Activated CD4-positive, alpha-beta memory T cell treated with anti-CD3 and anti-CD28 coated beads, Interleukin-2, amount 10 ng/mL, durations not matched to agents 7 days and 5 days (primary cell): ENCODE measurements at places on chromosomes 5 and 9. TPM values are rescaled to one million over a fixed set of nuclear protein-coding genes. Genes with fewer than 3 reads are reported as not detected.

TRIM41 gene
- total RNA-seq = 42.4 TPM

- H3K4me3 ChIP-seq = no peak overlapping the region
- no peak for DNase-seq
- H3K27ac ChIP-seq = no peak overlapping the region
- no peaks in the 10 kb centered on the region for H3K36me3 ChIP-seq
- H3K4me1 ChIP-seq = no peaks in the 10 kb centered on the region
Observed at GRCh38 chr9:99451112-99451606, 229.1 kb downstream of the SEC61B start.

GRCh38 chr9:2242831-2243330 is 227.7 kb downstream of the SMARCA2 start:
- no peaks in the 10 kb centered on the region for H3K36me3 ChIP-seq
- peaks cover 14% of the 10 kb centered on the region for H3K4me1 ChIP-seq
- peak overlapping the region; percentile 18 for H3K4me3 ChIP-seq

PCDHB16 gene
- not detected for total RNA-seq

TAF1L gene
- total RNA-seq = not detected

GRCh38 chr5:65307088-65307487 is 174.6 kb downstream of the ADAMTS6 start:
- no peak overlapping the region for H3K4me3 ChIP-seq
- H3K27ac ChIP-seq = no peak overlapping the region
- H3K27me3 ChIP-seq = no peaks in the 10 kb centered on the region
- DNase-seq = no peak
- no peaks in the 10 kb centered on the region for H3K36me3 ChIP-seq

DNA sequence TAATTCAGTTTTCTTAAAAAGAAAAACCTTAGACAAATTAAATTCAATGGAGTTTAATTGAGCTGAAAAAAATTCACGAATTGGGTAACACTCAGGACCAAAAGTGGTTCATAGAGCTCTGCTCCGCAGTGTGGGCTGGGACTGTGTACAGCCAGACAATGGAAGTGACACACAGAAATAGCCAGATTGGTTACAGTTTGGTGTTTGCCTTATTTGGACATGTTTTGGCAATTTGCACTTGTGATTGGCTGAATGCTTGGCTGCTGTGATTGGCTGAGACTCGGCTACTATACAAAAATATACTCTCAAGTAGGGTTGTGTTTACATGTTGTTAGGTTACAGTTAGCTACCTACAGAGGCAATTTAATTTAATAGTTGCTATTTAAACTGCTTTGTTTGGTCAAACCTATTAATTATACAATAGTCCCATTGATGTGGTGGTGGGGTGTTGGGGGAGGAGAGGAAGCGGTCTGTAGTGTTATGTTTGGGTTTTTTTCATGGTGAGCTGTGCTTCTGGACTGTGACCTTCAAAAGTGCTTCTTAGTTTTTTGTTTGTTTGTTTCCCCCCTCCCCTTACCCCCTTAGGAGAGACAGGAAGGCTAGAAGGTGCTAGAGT is 95.2 kb downstream of the CNTLN start:
- no peak overlapping the region for H3K4me3 ChIP-seq
- H3K27me3 ChIP-seq = no peaks in the 10 kb centered on the region
- no peaks in the 10 kb centered on the region for H3K4me1 ChIP-seq
- no peak overlapping the region for H3K27ac ChIP-seq
- no peak for DNase-seq

GRCh38 chr5:58932057-58932612 is 349.3 kb downstream of the RAB3C start:
- H3K4me1 ChIP-seq = peaks cover 22% of the 10 kb centered on the region
- H3K27me3 ChIP-seq = peaks cover 10% of the 10 kb centered on the region
- no peak for DNase-seq

PCDHB13 gene
- not detected for total RNA-seq

DNA sequence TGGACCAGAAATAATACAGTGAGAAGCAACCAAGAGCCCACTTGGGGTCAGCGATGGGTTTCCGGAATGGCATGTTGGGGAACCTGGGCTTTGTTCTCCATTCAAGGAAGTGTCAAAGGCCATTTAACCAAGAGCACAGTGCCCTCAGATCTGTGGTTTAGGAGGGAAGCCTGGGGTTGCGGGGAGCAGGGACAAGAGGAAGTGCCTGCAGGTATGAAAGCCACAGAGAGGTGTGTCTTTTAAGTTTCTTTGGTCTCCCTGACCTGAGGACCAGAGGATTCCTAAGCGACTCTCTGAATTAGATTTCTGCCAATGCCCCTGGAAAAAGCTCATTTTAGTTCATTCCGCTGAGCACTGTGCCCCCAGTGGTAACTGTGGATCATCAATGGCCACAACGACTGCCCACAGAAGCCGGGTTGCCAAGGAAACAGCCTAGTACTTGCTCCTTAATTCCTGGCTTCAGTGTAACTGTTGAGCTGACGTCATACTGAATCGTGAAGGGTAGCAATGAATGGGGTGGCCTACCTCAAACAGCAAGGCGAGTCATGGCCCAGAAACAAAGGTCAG is 107.3 kb upstream of the SPIN1 start:
- H3K4me1 ChIP-seq = peaks cover 15% of the 10 kb centered on the region
- DNase-seq = peak; percentile 48
- H3K27me3 ChIP-seq = peaks cover 25% of the 10 kb centered on the region
- peak overlapping the region; percentile 9 for H3K4me3 ChIP-seq
- H3K27ac ChIP-seq = peak overlapping the region; percentile 32

DNA sequence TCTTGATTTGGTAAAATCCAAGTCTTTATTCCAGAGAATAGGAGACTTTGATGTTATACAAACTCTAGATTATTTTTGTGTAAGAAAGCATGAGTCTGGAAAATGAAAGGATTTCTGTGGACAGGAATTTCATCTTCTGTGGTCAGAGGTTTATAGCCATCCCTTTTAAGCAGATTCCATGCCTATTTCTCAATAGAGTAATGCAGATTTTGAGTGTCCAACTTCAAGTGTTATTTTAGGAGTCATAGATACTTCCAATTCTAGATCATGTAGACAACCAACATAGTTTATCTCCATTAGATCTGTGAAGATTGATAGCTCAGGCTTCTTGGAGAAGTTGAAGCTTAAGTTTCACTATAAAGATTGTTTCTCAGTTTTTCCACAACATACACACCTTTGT is 379.7 kb downstream of the PSAT1 start:
- no peak for DNase-seq
- no peak overlapping the region for H3K4me3 ChIP-seq
- H3K27ac ChIP-seq = no peak overlapping the region
- H3K4me1 ChIP-seq = no peaks in the 10 kb centered on the region

DMRTA1 gene
- not detected for total RNA-seq

SCGB3A2 gene
- total RNA-seq = not detected

STOML2 gene
- 96.9 TPM for total RNA-seq

MAMDC2 gene
- 0.05 TPM for total RNA-seq

DNA sequence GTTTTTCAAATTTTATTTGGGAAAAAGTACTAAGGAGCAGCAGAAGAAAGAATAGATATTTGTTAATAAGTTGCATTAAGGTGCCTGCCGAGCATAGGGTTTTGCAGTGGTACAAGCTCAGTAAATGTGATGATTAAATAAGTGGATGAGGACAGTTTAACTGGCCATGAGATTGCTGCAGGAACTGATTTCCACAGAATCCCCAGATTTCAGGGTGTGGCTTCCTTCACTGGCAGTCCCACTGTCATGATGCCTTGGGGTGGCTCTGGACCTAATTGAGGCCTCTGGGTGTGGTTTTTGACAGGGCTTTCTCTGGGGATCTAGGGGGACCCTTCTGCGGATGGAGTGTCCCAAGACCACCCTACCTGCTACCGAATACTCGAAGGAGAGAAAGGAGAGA is 1.4 kb downstream of the PHF24 start:
- H3K36me3 ChIP-seq = no peaks in the 10 kb centered on the region
- no peak overlapping the region for H3K4me3 ChIP-seq
- H3K27me3 ChIP-seq = peaks cover 78% of the 10 kb centered on the region
- no peak overlapping the region for H3K27ac ChIP-seq
- peaks cover 7% of the 10 kb centered on the region for H3K4me1 ChIP-seq
- DNase-seq = no peak

DNA sequence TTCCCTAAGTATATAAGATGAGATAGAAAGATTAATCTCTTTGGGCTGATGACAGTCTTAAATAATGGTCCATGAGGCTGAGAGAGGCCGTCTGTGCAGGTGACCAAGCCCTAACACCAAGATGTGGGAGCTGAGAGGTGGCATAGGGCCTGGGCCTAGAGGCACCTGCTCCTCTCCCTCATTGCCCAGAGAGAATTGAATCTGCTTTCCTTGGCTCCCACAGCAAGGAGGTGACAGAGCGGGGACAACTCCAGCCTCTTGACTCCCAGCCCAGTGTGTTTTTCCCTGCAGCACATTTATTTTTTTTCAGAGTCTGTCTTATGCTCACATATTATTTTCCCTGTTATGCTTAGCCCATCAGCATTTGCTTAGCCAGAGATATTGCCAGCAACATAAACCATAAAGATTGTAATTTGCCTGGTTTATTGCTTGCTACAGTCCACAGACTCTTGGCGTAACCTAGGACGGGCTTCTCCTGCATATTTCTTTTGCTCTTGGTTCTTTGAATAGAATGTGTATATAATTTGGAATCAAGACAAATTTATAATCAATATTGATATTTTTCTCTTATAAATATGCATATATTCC is 105.6 kb downstream of the NTRK2 start:
- H3K27me3 ChIP-seq = peaks cover 3% of the 10 kb centered on the region
- no peak for DNase-seq
- no peaks in the 10 kb centered on the region for H3K36me3 ChIP-seq
- no peak overlapping the region for H3K27ac ChIP-seq

- no peak overlapping the region for H3K27ac ChIP-seq
- peaks cover 23% of the 10 kb centered on the region for H3K36me3 ChIP-seq
- H3K4me1 ChIP-seq = peaks cover 5% of the 10 kb centered on the region
- DNase-seq = no peak
- no peak overlapping the region for H3K4me3 ChIP-seq
Observed at GRCh38 chr5:154966081-154966841, 25.4 kb downstream of the MRPL22 start.

GRCh38 chr5:9456435-9457042 is 89.3 kb downstream of the SEMA5A start:
- H3K36me3 ChIP-seq = no peaks in the 10 kb centered on the region
- no peak overlapping the region for H3K4me3 ChIP-seq
- no peak overlapping the region for H3K27ac ChIP-seq
- no peaks in the 10 kb centered on the region for H3K27me3 ChIP-seq
- H3K4me1 ChIP-seq = no peaks in the 10 kb centered on the region

CCNI2 gene
- total RNA-seq = 6.7 TPM

TMEM171 gene
- total RNA-seq = not detected

SPINK9 gene
- total RNA-seq = not detected

SV2C gene
- 0.33 TPM for total RNA-seq

DNA sequence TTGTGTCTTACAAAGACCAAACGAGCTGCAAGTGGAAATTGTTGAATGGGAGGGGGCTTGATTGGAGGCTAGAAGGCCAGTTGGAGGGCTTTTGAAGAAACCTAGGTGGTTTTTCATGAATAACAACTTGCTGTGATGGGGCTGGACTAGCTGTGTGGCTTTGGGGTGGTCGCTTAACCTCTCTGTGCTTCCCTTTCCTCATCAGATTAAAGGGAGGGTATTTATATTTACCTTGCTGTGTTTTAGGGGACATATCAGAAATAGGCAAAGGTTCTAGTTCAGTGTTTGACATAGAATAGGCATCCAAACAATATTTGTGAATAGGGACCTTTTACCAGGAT is 74.9 kb downstream of the ZNF618 start:
- no peak overlapping the region for H3K27ac ChIP-seq
- H3K27me3 ChIP-seq = no peaks in the 10 kb centered on the region
- H3K4me3 ChIP-seq = no peak overlapping the region
- no peaks in the 10 kb centered on the region for H3K4me1 ChIP-seq
- DNase-seq = no peak

TMEM252 gene
- total RNA-seq = not detected

CDKN2B-AS1 gene
- 2.6 TPM for total RNA-seq

DNA sequence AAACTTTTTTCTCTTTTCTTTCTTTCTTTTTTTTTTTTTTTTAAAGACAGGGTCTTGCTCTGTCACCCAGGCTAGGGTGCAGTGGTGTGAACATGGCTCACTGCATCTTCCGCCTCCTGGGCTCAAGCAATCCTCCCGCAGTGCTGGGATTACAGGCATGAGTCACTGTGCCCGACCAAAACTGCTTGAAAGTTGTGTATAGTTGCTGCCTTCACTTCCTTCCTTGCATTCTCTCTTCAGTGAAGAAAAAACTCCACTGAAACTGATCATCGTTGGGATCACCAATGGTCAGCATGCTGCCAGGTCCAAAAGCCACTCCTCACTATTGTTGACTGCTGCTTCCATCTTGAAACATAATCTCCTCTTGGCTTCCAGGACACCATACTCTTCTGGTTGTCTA is 66.6 kb upstream of the CTNNA1 start:
- H3K27me3 ChIP-seq = peaks cover 52% of the 10 kb centered on the region
- no peak overlapping the region for H3K27ac ChIP-seq
- peaks cover 2% of the 10 kb centered on the region for H3K4me1 ChIP-seq
- H3K36me3 ChIP-seq = no peaks in the 10 kb centered on the region
- no peak for DNase-seq
- H3K4me3 ChIP-seq = no peak overlapping the region

CXCL14 gene
- not detected for total RNA-seq

PHF24 gene
- total RNA-seq = not detected

CYSRT1 gene
- 0.93 TPM for total RNA-seq

GRCh38 chr9:134406366-134407120 is 80.3 kb downstream of the RXRA start:
- H3K36me3 ChIP-seq = no peaks in the 10 kb centered on the region
- peak overlapping the region; percentile 71 for H3K27ac ChIP-seq
- H3K27me3 ChIP-seq = peaks cover 3% of the 10 kb centered on the region
- H3K4me1 ChIP-seq = peaks cover 47% of the 10 kb centered on the region
- H3K4me3 ChIP-seq = peak overlapping the region; percentile 60
- DNase-seq = no peak

CDKN2AIPNL gene
- total RNA-seq = 23.5 TPM

DNA sequence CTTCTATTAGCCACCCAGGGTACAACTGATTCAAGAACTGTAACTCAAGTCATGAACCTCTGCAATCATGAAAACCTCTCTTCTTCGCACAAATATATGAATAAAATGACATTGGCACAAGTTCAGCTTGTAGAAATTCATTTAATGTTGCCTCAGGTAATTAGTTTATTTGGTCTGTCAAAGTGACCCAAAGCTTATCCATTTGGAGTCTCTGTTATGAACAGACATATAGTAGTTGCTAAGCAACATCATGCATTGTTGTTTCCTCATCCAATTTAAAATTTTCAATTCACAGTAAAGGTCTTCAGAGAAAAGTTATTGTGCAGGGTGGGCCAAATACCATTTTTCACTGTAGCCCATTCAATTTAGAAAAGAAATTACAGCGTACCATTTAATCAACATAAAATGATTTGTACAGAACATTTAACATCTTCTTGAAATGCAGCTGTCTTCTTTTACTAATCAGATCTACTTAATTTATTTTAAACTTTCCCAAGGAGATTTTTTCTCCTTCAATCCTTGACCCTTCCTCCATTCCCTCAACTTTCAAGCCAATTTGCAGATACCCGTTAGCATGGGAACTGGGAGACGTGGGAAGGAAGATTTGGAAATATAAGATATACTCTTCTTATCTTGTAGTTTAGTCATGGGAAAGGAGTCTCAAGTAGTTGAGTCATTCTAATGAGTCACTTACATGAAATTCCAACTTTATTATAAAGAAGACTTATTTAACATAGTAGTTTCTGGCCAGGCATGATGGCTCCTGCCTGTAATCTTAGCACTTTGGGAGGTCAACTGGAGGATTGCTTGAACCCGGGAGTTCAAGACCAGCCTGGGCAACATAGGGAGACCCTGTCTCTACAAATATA is 231.3 kb downstream of the ATPSCKMT start:
- H3K4me1 ChIP-seq = no peaks in the 10 kb centered on the region
- no peak overlapping the region for H3K4me3 ChIP-seq
- no peaks in the 10 kb centered on the region for H3K36me3 ChIP-seq
- H3K27ac ChIP-seq = no peak overlapping the region
- no peaks in the 10 kb centered on the region for H3K27me3 ChIP-seq
- DNase-seq = no peak
